ENCODE measurements at places on chromosomes 5 and 9. TPM values are rescaled to one million over a fixed set of nuclear protein-coding genes. Genes with fewer than 3 reads are reported as not detected.

Gene CCDC152
- 0.80 TPM for total RNA-seq

Gene PCDHGB7
- total RNA-seq, result 7.9 TPM

Gene IL13
- not detected for total RNA-seq

Gene FREM1
- total RNA-seq, result 3.0 TPM

Gene PROB1
- total RNA-seq, result 46.3 TPM

Gene SPATA31A3
- total RNA-seq, result not detected

Gene IL3
- total RNA-seq, result not detected

Gene SPATA31C1
- total RNA-seq, result not detected

Gene NEUROG1
- total RNA-seq, result not detected

Gene TRIP13
- total RNA-seq, result 0.44 TPM

Gene FOCAD
- 29.0 TPM for total RNA-seq
